Mucosa of gallbladder (tissue), 1 donor: ENCODE measurements at places on chromosomes 7 and 10. TPM values are rescaled to one million over a fixed set of nuclear protein-coding genes. Genes with fewer than 3 reads are reported as not detected.
A peak's percentile ranks its signal among the peaks of the same experiment; 100 is the strongest.

- no peak for DNase-seq
Measured at GRCh38 chr10:5937016-5937415, 40.3 kb downstream of the IL15RA start.

- DNase-seq = no peak
Measured at GRCh38 chr10:62076891-62077290, 175.4 kb downstream of the ARID5B start.

- DNase-seq = no peak
Measured at GRCh38 chr10:6995831-6996230, 415.0 kb downstream of the SFMBT2 start.

GRCh38 chr10:60978287-60979115, 34.5 kb upstream of the RHOBTB1 start:
- no peak for DNase-seq

The NPFFR1 gene
- total RNA-seq = 0.03 TPM

DNA sequence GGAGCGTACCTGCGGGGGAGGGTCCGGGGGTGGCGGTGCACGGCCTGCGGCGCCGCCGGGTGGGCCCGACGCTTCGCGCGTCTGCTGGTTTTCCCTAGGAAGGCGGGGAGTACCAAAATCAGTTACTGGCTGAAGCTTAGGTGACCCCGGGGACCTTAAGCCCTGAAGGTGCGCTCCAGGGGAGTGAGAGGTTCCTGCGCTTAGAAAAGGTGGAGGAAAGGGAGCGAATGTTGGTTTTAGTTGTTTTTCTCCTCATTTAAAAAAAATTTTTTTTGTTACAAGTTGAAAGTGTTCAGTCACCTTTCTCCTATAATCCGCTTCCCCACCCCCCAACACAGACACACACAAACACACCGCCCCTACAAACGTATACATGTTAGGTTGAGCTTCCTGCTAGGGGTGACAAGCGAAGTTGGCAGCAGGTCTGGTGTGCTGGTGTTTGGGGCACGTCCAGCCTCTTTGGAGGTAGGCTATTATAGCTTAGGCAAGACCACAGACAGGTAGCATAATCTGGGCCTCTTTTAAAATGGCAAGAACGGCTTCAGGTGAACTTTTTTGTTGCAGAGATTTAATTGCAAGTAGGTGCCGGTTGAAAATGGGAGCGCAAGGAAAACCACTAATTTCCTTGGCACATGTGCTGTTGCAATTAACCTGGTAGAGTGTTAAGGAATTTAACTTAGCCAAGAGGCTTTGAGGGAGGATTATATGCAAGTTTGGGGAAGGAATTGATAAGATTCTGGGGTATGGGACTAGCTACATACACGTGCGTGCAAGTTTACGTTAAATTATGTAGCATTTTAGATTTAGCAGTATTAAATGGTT, 945 bp downstream of the ADD3 start:
- DNase-seq = peak; percentile 29

The CH25H gene
- 4.0 TPM for total RNA-seq

- no peak for DNase-seq
Measured at GRCh38 chr7:44962483-44963251, 16.1 kb downstream of the MYO1G start.

The HOGA1 gene
- total RNA-seq = 13.3 TPM

DNA sequence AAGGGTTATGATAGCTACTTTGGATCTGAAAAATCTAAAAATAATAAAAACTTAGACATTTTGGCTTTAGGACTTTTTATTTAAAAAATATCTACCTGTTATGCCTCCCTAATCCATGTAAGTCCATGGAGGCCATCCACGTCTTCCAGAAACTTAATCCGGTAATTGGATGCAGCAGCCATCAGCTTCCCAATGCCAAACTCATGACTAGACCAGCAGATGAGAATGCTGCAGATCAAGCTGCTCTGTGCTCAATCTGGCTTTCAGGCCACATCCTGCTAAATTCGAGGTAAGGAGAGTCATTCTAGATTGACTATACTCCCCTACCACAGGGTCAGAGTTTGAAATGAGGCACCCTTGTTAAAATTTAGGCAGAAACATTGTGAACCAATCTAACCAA, 168.5 kb upstream of the TCERG1L start:
- no peak for DNase-seq

The LEP gene
- total RNA-seq = not detected

- no peak for DNase-seq
Measured at GRCh38 chr10:25952857-25953256, 18.8 kb downstream of the MYO3A start.
